ENCODE measurements at places on chromosomes 16 and 17.

- DNase-seq = no peak
These were observed 8.6 kb downstream of the SNAI3 start for GRCh38 chr16:88677721-88678120.

DNA sequence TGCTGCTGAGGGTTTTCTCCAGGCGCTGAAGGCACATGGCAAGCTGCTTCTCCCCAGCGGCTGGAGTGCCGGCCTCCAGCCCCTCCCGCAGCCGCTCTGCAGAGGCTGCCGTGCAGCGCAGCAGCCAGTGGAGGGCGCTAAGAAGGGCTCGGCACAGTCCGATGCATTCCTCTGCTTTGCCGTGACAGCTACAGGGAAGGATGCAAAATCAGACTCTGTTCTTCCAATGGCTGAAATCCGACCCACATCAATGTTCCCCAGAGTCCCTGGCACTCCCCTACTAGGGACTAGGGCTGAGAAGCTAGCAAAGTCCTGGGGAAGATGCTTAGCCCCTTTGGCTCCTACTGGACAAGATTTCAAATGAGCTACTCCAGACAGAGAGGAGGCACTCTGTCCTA is 19.0 kb downstream of the MED24 start:
- no peak for DNase-seq

DNA sequence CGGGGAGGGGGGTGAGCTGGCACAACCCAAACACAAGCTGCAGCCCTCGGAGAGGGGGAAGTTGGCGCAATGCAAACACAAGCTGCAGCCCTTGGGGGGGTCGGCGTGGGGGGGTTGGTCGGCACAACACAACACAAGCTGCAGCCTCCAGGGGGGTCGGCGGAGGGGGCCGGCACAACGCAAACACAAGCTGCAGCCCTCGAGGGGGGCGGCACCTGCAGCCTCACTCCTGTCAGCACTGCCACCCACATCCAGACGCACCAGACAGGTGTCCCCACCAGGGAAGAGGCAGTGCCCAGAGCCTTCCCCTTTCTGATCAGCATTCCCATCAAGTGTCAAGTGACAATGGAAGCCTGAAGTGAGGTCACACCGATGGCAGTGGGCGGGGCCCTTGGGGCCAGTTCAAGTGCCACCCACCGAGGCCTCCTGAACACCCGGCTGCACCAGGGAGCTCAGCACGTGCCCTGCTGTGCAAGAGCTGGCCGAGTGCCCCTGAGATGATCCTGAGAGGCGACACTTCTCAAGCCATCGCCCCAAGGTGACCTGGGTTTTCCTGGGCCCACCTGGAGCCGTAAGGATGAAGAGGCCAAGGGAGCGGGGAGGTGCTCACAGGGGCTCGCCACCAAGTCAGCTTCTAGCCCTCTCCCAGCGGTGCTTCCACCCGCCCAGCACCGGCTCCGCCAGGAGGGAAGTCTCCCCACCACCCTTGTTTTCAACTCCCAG is 59.3 kb downstream of the KLHDC4 start:
- DNase-seq = no peak

DNA sequence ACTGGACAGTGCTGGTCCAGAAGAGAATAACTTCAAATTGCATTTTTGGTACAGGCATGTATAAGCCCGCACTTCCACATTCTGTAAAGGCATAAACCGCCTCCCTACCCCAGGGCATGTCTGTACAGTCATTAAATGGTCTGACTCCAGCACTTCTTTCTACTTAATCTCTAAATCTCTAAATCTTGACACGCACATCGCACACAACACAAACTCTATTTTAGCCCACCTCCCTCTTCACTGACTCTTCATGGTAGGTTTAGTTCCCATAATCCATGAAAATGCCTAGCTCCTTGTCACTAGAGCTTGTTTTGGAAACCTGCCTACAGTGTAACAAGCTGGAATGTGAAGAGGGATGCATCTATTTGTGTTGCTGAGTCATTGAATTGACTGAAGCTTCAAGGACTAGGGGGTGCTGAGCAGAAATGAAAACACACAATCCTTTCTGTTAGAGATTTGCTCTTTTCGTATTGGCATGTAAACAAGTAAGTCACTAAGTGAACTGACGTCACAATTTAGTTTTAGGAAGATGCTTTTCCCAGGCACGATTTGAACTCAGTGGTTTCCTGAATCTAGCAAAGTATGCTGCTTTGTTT is 1.6 kb upstream of the DUSP14 start:
- DNase-seq = peak; percentile 22

- no peak for DNase-seq
These were observed 4.9 kb downstream of the WSCD1 start for GRCh38 chr17:6075050-6075449.

GRCh38 chr17:17513626-17514025 is 17.4 kb upstream of the RASD1 start:
- no peak for DNase-seq

DNA sequence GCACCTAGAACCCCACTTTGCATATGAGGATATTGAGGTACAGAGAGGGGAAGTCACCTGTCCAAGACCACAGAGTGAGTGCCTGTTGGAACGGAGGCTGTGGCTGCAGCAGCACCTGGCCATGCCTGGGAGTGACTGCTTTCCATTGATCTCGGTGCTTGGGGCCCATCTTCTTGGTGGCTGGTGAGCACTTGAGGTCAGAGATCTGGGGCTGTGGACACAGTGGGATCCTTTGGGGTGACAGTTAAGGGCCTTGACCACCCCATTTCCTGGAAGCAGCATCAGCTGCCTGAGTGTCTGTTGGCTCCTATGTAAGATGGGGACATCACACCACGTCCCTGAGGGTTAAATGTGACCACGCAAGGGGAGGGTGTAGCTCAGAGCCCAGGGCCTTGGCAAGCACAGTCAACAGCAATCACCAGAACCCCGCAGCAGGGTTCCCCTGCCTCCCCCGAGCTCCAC is 111.7 kb downstream of the IRF8 start:
- no peak for DNase-seq

GRCh38 chr17:38922538-38923297 is 2.7 kb upstream of the LASP1NB start:
- no peak for DNase-seq

- DNase-seq = no peak
These were observed 4.2 kb downstream of the METRNL start for GRCh38 chr17:83083368-83084201.

DNA sequence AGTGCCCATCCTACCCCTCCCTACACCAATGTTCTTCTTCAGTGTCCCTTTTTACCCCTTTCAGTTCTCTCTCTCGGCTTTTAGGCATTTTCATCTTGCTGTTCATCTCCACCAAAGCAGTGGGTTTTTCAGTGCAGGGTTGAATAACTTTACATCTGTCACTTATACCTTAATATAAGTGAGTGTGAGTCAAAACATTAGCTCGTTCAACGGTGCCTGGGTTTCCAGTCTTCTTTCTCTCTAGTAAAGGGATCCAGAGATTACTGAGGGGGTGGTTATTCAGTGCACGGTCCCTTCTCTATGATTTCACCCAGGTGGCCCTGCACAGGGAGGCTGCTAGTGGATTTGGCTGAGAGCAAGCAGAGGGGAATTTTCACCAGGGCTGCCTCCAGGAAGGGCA is 210.6 kb upstream of the CDH5 start:
- DNase-seq = no peak

GRCh38 chr17:66348584-66349165 is 46.3 kb downstream of the PRKCA start:
- peak; percentile 22 for DNase-seq

DNA sequence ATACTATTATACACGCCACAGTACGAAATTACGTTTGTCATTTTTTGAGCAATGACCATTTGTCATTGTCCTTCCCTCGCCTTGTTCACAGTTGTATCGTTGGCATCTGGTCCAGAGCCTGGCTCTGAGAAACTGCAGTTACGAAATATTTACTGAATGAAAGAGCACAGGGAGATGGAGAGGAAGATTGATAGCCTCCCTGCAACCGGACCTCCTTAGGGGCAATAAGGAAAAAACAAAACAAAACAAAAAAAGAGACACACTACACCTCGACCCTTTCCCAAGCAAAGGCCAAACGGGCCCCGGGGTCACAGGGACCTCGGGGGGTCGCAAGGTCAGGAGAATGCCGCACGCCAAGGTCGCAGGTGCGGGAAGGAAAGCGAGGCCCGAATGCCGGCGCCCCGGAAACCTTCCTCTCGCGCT is 857 bp downstream of the GOT2 start:
- DNase-seq = no peak

DNA sequence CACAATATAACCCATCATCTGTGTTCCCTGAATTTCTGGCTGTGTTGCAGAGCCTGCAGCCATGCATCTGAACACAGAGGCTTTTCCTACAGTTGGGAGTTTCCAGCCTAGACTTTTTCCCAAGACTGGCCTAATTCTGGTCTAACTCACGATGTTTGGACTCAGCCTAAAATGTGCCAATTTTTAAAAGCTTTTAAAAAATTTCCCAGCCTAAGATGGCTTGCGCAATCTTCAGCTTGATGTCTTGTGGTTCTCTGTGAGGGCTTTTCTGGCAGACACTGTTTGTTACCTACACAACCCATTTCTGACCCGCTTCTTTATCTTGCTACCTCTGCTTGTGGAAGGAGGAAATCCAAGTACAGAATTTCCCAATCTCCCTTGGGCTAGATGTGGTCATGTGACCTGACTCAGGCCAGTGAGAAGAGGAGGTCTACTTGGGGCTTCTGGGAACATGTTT is 72.7 kb upstream of the GAS7 start:
- DNase-seq = no peak

DNA sequence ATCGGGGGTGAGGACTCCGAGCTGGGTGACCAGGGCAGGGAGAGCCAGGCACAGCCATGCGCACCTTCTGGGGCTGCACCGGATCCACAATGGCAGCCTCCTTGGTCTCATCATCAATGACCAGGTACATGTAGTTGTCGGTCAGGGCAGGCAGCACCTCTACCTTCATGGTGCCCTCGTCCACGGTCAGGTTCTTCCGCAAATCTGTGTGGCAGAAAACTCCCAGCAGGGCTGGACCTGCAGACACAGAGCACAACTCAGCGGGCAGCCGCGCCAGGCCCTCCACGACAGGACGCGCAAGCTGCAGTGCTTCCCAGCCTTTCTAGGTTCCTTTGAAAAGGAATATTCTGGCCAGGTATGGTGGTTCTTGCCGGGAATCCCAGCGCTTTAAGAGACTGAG is 3.8 kb downstream of the HAGH start:
- DNase-seq = no peak

GRCh38 chr17:64354396-64354795 is 36.3 kb downstream of the PECAM1 start:
- DNase-seq = no peak

- DNase-seq = no peak
These were observed 42.7 kb downstream of the BANP start for GRCh38 chr16:87993901-87994300.

DNA sequence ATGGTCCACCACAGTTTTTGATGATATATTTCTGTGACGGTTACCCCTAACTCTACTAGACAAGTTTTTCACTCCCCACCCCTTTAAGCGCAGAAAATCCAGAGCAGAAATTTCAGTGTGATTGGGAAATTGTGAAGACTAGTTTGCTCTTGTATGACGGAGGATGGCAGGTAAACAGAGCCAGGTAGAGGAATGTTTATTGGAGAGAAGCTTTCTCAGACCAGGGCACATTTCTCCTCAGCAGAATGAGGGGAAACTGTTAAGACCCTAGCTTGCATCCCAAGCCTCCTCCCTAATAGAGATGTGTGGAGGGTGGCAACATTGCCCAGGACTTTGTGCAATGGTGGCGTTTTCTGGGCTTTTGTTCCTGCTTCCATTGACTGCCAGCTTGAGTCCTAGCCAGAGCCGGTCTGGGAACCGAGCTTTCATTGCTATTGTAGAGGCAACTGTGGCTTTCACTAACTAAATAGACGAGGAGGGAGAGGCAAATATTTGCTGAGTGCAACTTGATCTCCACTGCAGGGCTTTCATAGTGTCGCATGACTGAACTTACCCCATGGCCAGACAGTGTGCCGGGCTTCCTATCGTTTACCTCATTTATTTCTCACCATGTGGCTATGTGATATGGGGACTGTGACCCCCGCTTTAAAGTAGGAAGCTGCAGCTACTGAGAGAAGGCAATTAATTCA is 159.6 kb upstream of the MPHOSPH6 start:
- DNase-seq = peak; percentile 79

DNA sequence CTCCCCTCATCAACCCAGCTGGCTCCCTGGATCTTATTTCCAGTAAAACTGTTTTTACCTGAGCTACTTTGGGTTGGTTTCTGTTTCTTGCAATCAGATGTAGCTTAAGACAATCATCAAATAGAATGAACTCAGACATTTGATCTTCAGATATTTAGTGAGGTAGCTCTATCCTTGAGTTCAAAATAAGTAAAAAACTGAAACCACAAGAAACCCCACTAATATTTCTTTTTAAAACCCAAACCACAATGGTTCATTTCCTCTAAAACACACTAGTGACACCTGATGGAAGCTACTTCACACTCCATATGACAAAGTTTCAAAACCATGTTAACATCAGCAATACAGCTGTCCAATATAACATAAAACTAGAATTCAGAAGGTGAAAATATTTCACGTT is 37.8 kb downstream of the CACNG1 start:
- no peak for DNase-seq

- DNase-seq = no peak
These were observed 5.1 kb downstream of the KRT13 start for GRCh38 chr17:41500131-41500911.

DNA sequence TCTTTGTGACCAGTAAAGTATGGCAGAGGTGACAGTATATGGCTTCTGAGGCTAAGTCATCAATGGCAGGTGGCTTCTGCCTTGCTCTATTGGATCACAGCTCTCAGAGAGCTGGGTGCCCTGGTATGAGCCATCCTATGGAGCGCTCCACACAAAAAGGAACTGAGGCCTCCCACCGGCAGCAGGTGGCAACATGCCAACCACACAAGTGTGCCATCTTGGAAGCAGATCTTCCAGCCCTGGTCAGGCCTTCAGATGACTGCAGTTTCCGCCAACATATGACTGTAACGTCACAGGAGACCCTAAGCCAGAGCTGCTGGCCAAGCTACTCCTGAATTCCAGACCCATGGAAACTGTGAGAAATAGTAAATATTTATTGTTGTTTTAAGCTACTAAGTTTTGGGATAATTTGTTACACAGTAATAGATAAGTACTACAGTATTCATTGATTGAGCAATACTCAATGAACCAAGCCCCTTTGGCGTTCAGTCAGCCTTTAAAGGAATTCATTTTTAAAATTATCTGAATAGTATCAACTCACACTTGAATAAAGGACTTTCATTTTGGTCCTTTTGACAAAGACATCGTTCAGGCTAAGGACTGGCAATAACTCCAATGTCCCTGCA is 69.4 kb upstream of the LHX1 start:
- DNase-seq = no peak

Measured in NCI-H1930 (cell line).